ENCODE measurements at places on chromosomes 6 and 20. TPM values are rescaled to one million over a fixed set of nuclear protein-coding genes. Genes with fewer than 3 reads are reported as not detected.

Gene RFX6
- polyA plus RNA-seq = not detected

Gene KCNK16
- not detected for polyA plus RNA-seq

Gene FNDC11
- 0.18 TPM for polyA plus RNA-seq

Gene PNPLA1
- not detected for polyA plus RNA-seq

Gene NKAPL
- not detected for polyA plus RNA-seq

Gene RNF114
- polyA plus RNA-seq = 146 TPM

Gene C6orf52
- polyA plus RNA-seq = not detected

Gene GPX5
- not detected for polyA plus RNA-seq

All from CD4-positive, CD25-positive, alpha-beta regulatory T cell (primary cell).